Left renal cortex interstitium (tissue), 4 donors: ENCODE measurements at places on chromosomes 2 and 18.

DNA sequence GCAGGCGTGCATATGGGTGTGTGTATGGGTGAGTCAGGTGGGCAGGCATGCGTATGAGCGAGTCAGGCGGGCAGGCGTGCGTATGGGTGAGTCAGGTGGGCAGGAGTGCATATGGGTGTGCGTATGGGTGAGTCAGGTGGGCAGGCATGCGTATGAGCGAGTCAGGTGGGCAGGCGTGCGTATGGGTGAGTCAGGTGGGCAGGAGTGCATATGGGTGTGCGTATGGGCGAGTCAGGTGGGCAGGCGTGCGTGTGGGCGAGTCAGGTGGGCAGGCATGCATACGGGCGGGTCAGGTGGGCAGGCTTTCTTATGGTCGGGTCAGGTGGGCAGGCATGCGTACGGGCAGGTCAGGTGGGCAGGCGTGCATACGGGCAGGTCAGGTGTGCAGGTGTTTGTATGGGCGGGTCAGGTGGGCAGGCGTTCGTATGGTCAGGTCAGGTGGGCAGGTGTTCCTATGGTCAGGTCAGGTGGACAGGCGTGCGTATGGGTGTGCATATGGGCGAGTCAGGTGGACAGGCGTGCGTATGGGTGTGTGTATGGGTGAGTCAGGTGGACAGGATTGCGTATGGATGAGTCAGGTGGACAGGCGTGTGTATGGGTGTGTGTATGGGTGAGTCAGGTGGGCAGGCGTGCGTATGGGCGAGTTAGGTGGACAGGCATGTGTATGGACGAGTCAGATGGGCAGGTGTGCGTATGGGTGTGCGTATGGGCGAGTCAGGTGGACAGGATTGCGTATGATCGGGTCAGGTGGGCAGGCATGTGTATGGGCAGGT, 28.7 kb upstream of the KLF11 start:
- no peak for DNase-seq

GRCh38 chr18:37065254-37065653, 236.3 kb downstream of the KIAA1328 start:
- DNase-seq: no peak

- DNase-seq: no peak
These were observed 18.1 kb upstream of the SPP2 start for GRCh38 chr2:234032279-234032856.

DNA sequence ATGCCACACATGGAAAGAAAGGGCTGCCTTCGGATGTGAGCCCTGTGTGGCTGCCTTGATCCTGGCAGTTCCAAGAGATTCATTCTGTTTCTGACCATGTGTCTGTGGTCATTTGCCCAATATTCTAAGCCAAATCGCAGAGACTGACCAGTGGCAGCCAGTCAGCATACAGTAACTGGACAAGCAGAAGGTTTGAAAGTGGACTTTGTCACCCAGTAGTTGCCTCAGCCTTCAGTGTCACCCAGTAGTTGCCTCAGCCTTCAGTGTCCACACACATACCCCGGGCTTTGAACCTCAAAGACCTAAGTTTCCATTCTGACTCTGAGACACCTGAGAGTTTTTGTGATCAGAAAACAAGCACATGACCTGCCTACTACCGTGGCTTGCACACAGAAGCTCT, 5.0 kb downstream of the RFX8 start:
- no peak for DNase-seq

GRCh38 chr2:224930990-224931389, 111.3 kb downstream of the DOCK10 start:
- no peak for DNase-seq

GRCh38 chr2:222813177-222813843, 47.5 kb upstream of the ACSL3 start:
- no peak for DNase-seq

GRCh38 chr18:58569490-58569911, 59.4 kb downstream of the ALPK2 start:
- DNase-seq: no peak

GRCh38 chr18:22711192-22711685, 221.9 kb upstream of the RBBP8 start:
- DNase-seq: peak; percentile 32

- DNase-seq: no peak
These were observed 97.6 kb downstream of the GRB14 start for GRCh38 chr2:164523726-164524125.

DNA sequence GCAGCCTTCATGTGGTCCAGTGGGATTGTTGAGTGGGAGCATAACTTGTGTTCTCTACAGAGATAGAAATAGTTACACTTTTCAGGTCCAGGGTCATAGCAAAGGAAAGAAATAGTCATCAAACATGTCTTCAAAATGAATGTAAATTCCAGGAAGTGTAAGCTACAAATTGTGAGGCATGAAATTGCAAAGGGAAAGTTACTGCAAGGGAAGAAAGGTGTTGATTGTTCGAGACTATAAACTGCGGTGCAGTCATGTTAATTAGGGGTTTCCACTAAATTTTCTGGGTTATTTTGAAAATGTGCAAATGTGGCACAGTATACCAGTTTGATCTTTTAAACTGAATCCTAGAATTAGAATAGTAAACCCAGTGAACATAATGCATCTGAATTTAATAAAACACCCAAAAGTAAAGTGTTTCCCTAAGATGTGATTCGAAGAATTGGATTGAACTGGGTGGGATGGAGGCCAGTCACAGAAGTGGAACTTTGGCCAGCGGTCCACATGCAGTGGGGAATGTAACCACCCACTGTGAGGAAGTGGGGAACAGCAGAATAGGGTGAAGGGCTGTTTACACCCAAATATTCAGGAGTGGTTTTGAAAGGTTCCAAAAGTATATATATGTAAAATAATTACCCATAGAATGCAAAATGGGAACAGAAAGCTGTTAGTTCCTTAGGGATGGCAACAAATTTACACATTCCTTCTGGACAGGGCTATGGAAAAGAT, 126.5 kb upstream of the CCDC68 start:
- DNase-seq: no peak

- DNase-seq: peak; percentile 28
These were observed 31.2 kb downstream of the GLS start for GRCh38 chr2:190911813-190912212.

DNA sequence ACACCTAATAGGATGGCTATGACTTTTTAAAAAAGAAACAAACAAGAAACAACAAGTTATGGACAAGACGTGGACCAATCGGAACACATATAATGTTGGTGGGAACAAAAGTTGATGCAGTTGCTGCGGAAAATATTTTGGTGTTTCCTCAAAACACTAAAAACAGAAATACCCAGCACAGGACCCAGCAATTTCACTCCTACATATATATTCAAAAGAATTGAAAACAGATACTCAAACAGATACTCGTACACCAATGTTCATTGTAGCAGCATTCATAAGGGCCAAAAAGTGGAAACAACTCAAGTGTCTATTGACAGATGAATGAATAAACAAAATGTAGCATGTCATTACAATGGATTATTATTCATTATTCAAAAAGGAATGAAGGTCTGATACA, 12.1 kb downstream of the CCDC141 start:
- no peak for DNase-seq

DNA sequence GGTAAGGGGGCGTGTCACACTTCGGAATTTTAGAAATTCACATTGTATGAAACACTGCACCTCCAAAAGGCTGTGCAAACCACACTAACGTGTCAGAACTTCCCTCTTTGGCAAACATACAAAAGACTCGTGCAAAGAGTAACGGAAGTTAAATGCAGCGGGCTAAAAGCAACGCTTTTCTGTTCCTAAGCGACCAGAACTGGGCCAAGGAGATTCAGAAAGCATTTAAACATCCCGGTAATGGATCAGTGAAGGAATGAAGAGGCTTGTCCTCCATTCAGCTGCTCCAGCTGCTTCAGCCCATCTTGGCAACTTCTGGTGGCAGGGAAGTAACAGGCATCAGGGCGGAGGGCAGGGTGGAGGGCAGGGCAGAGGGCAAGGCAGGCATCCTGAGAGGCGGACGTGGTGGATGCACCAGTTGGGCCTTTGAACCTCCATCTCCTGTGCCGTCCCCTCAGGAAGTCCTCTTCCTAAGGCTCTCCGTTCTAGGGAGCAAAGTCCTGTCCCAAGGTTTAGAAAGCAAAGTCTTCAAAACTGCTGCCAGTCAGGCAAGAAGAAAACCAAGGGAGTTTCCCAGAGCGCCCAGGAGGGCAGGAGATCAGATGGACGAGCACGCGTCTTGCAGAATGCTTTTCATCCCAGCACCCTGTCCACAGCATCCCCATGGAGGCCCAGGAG, 230.7 kb downstream of the ZNF516 start:
- no peak for DNase-seq

GRCh38 chr2:69830045-69830905, 815 bp downstream of the GMCL1 start:
- no peak for DNase-seq

GRCh38 chr2:61658841-61659780, 121.0 kb upstream of the XPO1 start:
- no peak for DNase-seq

DNA sequence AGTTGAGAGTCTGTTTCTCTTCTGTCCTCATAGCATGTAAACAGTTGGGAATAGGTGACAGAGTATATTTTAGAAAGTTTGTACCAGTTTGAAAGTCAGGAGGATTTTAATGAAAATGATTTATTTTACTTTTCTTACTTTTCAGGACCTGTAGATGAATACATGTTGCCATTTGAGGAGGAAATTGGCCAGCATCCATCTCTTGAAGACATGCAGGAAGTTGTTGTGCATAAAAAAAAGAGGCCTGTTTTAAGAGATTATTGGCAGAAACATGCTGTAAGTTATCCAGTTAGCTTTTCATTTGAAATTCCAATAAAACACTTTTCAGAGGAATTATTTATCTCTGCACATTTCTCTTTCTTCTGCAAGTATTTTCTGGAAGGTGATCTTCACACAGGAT, 81.1 kb downstream of the ACVR2A start:
- no peak for DNase-seq

DNA sequence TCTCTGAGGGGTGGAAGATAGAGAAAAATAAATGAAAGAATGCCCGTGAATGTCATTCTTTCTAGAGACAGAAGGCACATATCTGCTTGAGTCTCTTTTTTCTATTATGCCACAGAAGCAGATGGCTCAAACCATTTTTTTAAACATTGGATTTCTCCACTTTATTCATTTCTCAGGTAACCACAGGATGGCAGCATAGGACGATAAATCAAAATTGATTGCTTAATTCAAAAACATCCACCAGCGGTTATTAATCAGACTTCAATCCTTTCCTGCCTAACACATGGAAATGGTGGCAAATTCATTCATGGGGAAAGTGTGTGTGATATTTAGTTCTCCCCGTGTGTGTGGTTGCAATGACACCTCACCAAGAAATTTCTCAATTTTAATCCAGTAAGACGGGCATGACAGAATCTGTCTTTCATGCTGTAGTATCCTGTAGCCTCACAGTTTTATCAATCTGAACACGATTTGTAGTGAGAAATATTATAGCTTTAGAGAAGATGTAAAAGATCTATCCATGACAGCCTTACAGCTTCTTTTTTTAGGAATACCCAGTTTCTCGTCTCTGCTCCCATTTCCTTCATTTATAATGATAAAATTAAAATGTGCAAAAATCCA, 72.2 kb downstream of the DSC3 start:
- DNase-seq: no peak

- DNase-seq: no peak
These were observed 24.6 kb downstream of the PTRHD1 start for GRCh38 chr2:24768601-24769000.

- DNase-seq: no peak
These were observed 148.8 kb downstream of the ANKRD44 start for GRCh38 chr2:197161774-197162173.

- no peak for DNase-seq
These were observed 83.3 kb downstream of the ALPK2 start for GRCh38 chr18:58545338-58546296.
